ENCODE measurements at places on chromosomes 2 and 18.

- DNase-seq: no peak
Observed at GRCh38 chr2:42167458-42167857, 1.7 kb upstream of the EML4 start.

GRCh38 chr2:183605440-183605839 lies 481.2 kb downstream of the NUP35 start:
- no peak for DNase-seq

DNA sequence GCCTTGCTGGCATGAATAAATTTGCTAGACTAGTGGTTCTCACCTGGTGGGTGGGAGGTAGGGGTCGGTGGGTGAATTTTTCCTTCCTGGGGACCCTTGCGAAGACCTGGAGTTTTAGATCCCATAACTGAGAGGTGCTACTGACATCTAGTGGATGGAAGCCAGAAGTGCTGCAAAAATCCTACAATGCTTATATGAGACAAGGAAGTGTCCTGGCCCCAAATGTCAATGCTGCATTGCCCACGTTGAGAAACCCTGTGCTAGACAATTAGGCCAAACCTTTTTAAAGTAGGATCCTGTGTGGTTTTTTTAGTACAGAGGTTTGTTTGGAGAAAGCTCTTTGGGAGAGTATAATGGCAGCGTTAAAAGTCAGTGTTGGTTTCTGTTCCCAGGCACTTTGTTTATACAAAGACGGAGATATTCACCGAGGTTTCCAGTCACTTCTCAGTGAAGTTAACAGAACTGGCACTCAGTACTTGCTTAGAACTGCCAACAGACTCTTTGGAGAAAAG lies 9.6 kb downstream of the SERPINB8 start:
- DNase-seq: no peak

DNA sequence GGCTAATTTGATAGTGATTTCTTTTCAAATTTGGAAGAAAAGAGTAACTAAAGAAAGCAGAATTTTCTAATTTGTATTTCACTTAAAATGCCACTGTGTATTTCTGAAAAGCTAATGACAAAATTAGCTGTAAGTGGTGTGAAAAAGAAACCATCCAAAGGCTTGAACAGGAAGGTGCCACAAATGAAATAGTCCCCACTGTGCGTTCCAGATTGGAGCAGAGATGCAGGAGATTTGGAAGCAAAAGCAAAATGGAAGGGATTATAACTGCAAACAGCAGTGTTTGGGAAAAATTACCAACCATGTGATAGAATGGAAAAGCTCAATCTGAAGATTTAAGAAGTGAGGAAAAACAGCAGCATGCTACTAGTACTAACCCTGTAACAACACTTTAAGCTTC lies 498.7 kb downstream of the SUCLG1 start:
- DNase-seq: no peak

DNA sequence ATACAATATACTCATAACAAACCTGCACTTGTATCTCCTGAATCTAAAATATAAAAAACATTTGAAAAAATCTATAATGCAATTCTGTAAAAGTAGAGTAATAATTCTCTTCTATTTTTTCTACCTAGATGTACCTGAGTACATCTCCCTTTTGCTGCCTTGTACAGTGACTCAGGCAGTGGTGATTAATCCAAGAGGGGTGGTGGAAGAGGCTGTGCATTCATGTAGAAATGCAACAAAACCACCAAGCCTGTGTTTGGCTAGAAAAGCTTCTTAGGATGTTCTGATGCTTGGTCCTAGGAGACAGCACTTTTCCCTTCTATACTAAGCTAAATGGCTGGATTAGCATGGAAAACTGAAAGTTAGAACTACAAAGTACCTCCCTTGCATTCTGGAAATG lies 245.8 kb downstream of the DPP10 start:
- no peak for DNase-seq

GRCh38 chr2:43605079-43605655 lies 9.3 kb upstream of the THADA start:
- DNase-seq: no peak

DNA sequence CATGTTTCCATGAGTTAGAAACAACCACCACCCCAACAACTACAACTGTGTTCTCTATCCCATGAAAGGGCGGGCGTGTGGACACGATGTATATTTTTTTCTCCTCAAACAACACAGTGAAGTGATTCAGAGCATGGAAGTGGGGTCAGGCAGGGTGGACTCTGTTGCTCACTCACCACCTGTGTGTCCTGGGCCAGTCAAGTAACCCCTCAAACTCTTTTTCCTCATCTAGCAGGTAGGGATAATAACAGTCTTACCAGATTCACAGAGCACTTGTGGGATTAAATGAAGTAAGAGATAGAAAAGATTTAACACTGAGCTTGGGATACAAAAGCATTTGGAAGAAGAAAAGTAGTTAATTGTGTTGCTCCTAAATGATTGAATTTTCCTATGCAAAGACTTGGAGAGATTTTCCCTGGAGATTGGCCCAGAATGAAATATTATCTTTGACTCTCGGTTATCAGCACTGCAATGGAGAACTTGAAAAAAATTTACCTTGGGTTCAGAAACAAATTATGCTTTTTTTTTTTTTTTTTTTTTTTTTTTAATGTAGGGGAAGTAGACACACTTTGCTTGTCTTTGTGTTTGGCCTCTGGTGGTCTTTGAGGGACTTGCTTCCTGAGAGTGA lies 161.9 kb upstream of the EPAS1 start:
- no peak for DNase-seq

- no peak for DNase-seq
Observed at GRCh38 chr2:138476940-138477339, 24.6 kb upstream of the SPOPL start.

GRCh38 chr2:151071906-151072305 lies 189.8 kb downstream of the RBM43 start:
- DNase-seq: no peak

DNA sequence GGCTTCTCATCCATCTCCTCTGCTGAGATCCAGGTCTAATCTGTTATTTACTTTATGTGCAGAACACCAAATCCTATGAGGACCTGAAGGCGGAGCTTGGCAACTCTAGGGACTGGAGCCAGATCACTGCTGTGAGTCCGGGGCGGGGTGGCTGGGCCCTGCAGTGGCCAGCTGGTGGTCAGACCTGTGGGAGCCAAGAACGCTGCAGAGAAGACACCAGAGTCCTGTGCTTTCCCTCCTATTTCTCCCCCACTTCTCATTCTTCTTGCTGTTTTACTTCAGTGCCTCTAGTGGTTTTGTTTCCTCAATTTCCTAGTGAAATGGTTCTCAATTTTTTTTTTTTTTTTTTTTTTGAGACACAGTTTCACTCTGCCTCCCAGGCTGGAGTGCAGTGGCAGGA lies 19.7 kb downstream of the VIL1 start:
- DNase-seq: no peak

GRCh38 chr2:238786379-238786778 lies 61.5 kb upstream of the TWIST2 start:
- DNase-seq: no peak

GRCh38 chr2:27993402-27993787 lies 102.9 kb downstream of the BABAM2 start:
- DNase-seq: no peak

- DNase-seq: no peak
Observed at GRCh38 chr2:215784371-215784783, 229.0 kb downstream of the MREG start.

DNA sequence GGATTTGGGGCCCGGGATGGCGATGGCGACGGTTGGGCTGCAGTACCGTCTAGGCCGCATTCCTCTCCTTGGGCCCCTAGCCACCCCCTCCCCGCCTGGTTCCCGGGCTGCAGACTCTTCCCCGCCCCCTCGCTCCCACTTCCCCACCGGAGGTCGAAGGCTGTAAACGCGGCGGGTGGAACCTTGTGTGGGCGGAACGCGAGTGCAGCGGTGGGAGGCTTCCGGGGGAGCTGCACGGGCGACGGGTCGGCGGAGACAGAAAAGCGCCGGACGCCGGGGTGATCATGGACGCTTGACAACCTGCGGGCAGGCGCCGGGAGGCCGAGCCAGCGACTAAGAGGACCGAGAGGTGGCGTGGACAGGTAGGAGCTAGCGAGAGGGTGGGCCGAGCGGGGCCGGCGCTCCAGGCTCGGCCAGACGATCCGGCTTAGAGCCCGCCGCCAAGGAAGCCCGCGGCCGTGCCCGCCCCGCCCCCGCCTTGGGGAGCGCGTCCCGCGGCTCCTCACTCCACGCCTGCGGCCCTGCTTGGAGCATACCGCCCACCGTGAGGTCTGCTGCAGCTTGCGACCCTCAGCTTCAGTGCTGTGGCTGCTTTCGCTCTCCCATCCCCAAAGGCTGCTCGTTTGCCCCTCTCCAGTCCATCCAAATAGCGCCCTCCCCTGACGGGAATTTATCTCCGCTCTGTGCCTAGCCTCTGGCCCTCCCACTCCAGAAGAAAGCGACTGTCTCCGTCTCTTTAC lies at the start of gene COPS7B:
TSS of gene COPS7B (plus strand) at position 269 of the 740 bp plus-strand sequence. CDS start 2,126 bp downstream, outside the sequence.
- DNase-seq: peak; percentile 35

DNA sequence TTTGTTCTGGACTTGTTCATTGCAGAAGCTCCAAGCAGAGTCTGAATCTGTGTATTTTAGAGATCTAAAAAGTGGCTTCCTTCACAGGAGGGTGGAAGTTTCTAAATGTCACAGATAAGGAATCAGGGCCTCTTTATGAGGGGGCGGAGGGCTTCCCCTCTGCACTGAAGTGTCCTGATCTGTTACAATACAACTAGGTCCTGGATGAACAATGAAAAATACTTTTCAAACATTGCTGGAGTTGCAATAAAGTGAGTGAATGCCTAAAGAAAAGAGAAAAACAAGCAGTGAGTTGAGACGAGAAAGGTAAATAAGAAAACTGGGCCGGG lies 179.3 kb upstream of the HDAC4 start:
- DNase-seq: no peak

GRCh38 chr2:227130636-227131035 lies 33.4 kb downstream of the COL4A4 start:
- no peak for DNase-seq

GRCh38 chr2:27501042-27501441 lies 4.4 kb downstream of the GCKR start:
- DNase-seq: no peak

GRCh38 chr2:7353571-7353970 lies 436.4 kb downstream of the RNF144A start:
- no peak for DNase-seq

- no peak for DNase-seq
Observed at GRCh38 chr2:235286622-235287374, 207.0 kb upstream of the AGAP1 start.

DNA sequence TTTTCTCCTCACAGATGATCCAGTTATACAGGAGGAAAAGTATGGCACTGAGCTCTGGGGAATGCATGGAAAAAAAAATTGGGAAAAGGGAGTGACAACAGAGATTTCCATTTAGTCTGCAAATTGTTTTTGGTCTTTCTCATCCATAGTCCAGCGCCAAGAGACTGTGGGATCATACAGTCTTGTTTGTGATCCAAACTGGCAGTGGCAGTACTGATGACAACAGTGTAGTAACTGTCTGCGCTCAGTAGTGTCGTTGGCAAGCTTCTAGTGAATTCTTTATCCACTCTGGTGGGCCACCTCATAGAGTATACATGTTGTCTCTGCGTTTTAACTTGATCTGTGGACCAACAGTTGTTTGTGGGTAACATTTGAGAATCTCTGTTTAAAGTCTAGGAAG lies 37.9 kb downstream of the GALNT1 start:
- no peak for DNase-seq

DNA sequence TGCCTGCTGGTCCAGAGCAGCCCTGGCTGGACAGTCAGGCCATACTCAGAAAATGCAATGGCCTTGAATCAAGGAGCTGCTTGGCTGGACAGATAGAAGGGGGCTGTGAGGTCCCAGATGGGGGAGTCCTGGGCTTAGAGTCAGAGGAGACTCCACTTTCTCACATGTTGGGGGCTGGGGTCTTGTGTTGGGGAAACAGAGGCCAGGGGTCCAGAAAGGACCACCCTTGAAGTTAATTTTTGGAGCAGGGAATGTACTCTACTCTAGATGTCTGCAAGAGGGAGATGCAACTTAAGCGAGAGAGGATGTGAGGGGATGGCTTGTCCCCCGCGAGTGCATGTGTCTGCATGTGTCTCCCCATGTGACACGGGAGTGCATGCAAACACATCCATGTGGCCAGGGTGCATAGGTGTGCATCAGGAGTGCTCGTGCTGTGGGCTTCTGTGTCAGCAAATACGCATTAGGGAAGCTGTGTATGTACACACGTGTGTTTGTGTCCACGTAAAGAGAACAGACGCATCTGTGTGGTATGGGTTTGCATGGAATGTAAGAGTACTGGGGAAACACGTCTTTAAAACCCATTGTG lies 303.2 kb downstream of the MYCN start:
- no peak for DNase-seq

- no peak for DNase-seq
Observed at GRCh38 chr2:173656086-173656485, 301.4 kb downstream of the CDCA7 start.

DNA sequence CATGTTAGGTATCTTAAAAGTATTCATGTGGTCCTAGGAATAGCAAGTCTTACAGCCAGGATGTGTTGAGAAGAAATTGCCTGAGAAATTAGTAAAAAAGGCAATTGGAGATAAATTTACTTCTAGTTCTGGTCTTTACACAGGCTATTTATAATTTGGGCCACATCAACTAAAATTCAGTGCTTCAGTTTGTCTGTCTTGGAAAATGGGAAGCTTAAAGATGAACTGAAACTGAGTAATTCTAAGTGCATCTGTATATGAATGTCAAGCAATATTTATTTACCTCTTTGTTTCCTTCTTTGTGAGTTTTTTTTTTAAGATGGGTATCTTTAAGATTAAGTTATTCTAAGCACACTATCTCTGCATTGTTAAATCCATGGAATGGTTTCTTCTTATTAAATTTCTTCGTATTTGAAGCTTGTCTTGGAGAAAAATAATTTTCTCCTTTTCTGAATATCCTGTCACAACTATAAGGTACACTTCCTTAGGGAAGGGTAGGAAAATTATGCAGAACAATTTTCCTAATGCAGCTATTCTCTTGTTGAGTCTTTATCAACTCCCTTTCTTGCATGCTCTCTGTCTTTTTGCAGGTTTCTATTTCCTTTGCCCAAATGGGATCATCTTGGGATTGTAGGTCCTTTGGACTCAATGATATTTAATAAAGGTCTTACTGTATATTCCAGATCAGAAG lies 39.7 kb upstream of the MMADHC start:
- DNase-seq: no peak

DNA sequence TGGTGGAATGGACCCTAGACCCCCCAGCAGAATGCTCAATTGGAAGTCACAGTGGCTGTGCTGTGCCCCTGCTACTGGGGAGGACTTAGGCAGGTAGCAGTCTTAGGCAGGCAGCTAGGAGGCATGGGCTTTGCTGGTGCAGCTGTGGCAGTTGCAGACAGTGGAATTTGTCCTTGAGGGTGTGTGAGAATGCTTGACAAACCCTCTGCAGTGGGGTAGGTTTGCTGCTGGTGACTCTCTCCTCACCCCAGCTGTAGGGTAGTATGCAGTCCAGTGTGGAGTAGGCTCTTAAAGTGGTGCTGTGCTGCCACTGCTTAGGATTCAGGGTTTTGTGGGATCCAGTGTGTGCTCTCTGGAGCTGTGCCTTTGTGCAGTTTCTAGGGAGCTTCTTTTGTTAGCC lies 61.3 kb downstream of the NUP35 start:
- DNase-seq: no peak

GRCh38 chr2:199862788-199863187 lies 11.8 kb upstream of the FTCDNL1 start:
- no peak for DNase-seq

- DNase-seq: no peak
Observed at GRCh38 chr18:53131001-53131400, 791.0 kb downstream of the DCC start.
